ENCODE measurements at places on chromosomes 16 and 17. TPM values are rescaled to one million over a fixed set of nuclear protein-coding genes. Genes with fewer than 3 reads are reported as not detected.

DNA sequence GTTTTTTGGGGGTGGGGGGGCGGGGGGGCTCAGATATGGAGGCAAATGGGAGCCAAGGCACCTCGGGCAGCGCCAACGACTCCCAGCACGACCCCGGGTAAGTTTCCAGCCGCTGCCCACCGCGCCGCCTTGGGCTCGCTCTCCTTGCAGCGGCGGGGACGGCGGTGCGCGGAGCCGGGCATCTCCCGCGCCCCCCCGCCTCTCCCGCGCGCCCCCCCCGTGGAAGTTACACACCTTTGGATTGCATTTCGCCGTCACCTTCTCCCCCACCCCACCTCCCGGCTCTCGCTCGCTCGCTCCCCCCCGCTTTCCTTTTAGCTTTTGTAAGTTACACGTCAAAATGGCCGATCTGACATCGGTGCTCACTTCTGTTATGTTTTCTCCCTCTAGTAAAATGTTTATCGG is 387 bp downstream of the MSI2 start:
- no peak for DNase-seq

- no peak for DNase-seq
Measured at GRCh38 chr17:59762049-59762823, 54.8 kb downstream of the VMP1 start.

XAF1 gene
- polyA plus RNA-seq: 8.8 TPM

TTYH2 gene
- 15.9 TPM for polyA plus RNA-seq

- no peak for DNase-seq
Measured at GRCh38 chr17:15475631-15476354, 8.4 kb upstream of the CDRT4 start.

PRSS21 gene
- not detected for polyA plus RNA-seq

NATD1 gene
- 11.3 TPM for polyA plus RNA-seq

GRCh38 chr17:64133546-64134215 is 3.7 kb upstream of the ERN1 start:
- DNase-seq: no peak

GRCh38 chr17:41212524-41213169 is 13.8 kb upstream of the KRTAP9-2 start:
- DNase-seq: no peak

GRCh38 chr16:75116081-75116910 is at the start of gene LDHD:
Gene LDHD (minus strand): TSS chr16:75116780. CDS start chr16:75116720, 60 bp downstream.
- DNase-seq: no peak

- no peak for DNase-seq
Measured at GRCh38 chr17:78208486-78208885, 5.6 kb upstream of the BIRC5 start.

SCIMP gene
- polyA plus RNA-seq: 1.0 TPM

DNA sequence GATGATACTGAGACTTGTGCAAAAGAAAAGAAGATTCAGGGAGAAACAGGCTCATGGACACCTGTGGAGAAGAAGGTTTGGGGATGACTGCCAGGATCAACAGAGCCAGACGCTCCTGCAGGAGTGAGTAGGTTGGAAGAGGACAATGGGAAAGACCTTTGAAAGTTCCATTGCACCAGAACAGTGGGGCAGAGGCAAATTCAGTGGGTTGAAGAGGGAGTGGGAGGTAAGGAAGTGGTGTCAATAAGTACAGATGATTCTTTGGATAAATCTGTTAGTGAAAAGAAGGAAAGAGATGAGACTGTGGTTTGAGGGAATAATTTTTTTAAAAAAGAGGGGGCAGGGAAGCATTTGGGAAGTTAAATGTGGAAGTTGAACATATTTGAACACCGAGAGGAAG is 212.8 kb downstream of the SOX9 start:
- no peak for DNase-seq

GRCh38 chr17:20210614-20211013 is 201.5 kb downstream of the SPECC1 start:
- DNase-seq: no peak

MRPS34 gene
- polyA plus RNA-seq: 65.0 TPM

DNA sequence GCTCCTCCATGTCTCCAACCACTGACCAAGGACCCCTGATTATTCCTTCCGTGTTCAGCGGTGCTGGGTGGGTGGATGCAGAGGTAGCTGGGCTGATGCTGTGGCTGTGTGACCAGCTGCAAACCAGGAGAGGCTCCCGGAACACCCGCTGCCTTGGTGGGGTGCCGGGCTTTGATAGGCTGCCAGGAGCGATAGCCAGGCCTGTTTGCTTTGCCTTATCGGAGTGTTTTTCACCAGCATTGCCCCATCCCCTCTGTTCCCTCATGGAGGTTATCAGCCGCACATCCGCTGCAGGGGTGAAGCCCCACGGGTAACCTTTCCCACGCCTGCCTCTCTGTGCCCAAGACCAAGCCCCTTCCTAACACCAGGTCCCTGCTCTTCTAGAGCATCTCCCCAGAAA is 354.3 kb downstream of the C16orf95 start:
- no peak for DNase-seq

- DNase-seq: no peak
Measured at GRCh38 chr17:43316522-43317142, 82.2 kb upstream of the ARL4D start.

DNA sequence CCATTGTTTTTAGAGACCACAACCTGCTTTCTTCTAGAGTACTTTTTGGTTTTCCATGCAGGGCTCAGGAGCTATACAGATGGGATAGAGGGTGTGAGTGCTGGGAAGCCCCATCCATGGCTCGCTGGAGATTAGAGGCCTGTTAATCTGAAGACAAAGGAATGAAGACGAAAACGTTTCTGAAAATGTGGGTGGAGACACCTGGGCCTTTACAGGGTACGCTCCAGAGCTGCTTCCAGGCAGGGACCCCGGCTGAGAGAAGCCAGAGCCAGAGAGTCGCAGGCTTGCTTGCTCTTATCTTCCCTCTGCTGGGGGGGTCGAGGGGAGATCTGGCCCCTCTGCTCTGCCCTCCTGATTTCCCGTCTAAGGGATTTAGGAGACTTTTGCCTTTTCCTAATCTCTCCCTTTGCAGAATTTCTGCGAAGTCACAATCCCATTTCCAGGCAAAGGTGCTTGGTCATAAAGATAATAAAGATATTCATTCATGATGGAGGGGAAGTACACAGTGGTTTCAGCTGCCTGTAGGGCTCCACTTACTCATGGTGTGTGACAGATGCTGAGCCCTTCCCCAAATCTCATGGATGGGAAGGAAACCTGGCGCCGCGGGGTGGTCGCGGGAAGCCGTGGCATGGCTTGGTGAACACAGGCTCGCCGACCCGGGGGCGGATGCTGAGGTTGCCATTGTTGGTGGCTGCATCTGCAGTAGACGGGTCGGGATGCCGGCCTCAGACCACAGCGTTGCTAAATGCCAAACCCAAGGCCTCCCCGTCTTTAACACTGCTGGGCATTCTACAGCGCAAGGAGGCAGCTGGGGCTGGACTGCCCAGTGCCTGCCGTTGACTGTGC is 4.8 kb upstream of the SOCS3 start:
- DNase-seq: no peak

GRCh38 chr16:76176153-76176552 is 101.0 kb upstream of the CNTNAP4 start:
- DNase-seq: no peak

DNA sequence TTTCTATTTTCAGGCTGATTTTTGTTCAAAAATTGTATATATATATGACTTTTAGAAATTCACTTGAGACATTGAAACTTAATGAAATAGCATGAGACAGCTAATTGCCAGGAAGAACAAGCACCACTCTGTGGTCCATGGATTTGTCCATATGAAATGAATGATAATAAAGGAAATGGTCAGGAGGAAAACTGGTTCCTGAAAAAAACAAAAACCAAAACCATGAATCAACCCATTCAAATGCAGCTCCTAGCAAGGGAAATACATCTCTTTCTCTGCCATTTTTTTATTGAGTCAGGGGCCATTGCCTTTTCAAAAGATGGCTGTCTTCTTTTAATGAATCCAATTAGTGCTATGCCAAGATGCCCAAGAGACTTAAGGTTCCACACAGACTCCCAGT is 230.7 kb downstream of the SLC39A11 start:
- no peak for DNase-seq

EME1 gene
- polyA plus RNA-seq: 9.4 TPM

RBFOX1 gene
- 1.7 TPM for polyA plus RNA-seq

ARHGDIG gene
- polyA plus RNA-seq: 1.5 TPM

TAF1C gene
- 26.9 TPM for polyA plus RNA-seq

TERB1 gene
- polyA plus RNA-seq: not detected

- DNase-seq: no peak
Measured at GRCh38 chr16:73413091-73413829, 365.3 kb upstream of the ZFHX3 start.

GRCh38 chr17:5825717-5826330 is 241.5 kb upstream of the NLRP1 start:
- DNase-seq: no peak

GRCh38 chr17:80872501-80873306 is 118.9 kb upstream of the CHMP6 start:
- DNase-seq: no peak

- no peak for DNase-seq
Measured at GRCh38 chr16:11060364-11060763, 116.0 kb downstream of the CLEC16A start.

Measured in right renal cortex interstitium (tissue), 3 donors.